ENCODE measurements at places on chromosomes 13 and 19. TPM values are rescaled to one million over a fixed set of nuclear protein-coding genes. Genes with fewer than 3 reads are reported as not detected.

Gene ZNF541
- total RNA-seq = 0.54 TPM

DNA sequence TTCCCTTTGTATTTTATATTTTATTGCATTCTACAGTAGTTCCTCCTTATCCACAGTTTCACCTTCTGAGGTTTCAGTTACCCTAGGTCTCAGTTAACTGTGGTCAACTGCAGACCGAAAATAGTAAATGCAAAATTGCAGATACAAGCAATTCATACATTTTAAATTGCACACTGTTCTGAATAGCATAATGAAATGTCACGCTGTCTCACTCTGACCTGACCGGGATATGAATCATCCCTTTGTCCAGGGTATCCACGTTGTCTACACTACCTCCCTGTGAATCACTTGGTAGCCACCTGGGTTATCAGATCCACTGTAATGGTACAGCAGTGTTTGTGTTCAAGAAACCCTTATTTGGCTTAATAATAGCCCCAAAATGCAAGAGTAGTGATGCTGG, 325.0 kb downstream of the DNAJC15 start:
- no peak overlapping the region for H3K27ac ChIP-seq
- H3K36me3 ChIP-seq = no peaks in the 10 kb centered on the region
- no peaks in the 10 kb centered on the region for H3K27me3 ChIP-seq

- DNase-seq = peak; percentile 27
- H3K4me1 ChIP-seq = no peaks in the 10 kb centered on the region
- H3K27ac ChIP-seq = no peak overlapping the region
- H3K36me3 ChIP-seq = no peaks in the 10 kb centered on the region
- no peak overlapping the region for H3K4me3 ChIP-seq
Observed at GRCh38 chr19:23817519-23817918, 58.8 kb upstream of the ZNF681 start.

Gene DDX39A
- total RNA-seq = 47.6 TPM

- no peaks in the 10 kb centered on the region for H3K27me3 ChIP-seq
- DNase-seq = no peak
- no peaks in the 10 kb centered on the region for H3K36me3 ChIP-seq
- no peak overlapping the region for H3K27ac ChIP-seq
- no peak overlapping the region for H3K4me3 ChIP-seq
Observed at GRCh38 chr13:47459512-47459911, 541.6 kb downstream of the SUCLA2 start.

GRCh38 chr19:1102407-1103131, 1.2 kb upstream of the GPX4 start:
- no peaks in the 10 kb centered on the region for H3K27me3 ChIP-seq
- H3K4me3 ChIP-seq = no peak overlapping the region
- peak overlapping the region; percentile 94 for H3K27ac ChIP-seq

GRCh38 chr13:98348466-98349200, 171.6 kb upstream of the RNF113B start:
- no peak for DNase-seq
- H3K27me3 ChIP-seq = no peaks in the 10 kb centered on the region
- H3K4me1 ChIP-seq = no peaks in the 10 kb centered on the region
- no peaks in the 10 kb centered on the region for H3K36me3 ChIP-seq
- H3K27ac ChIP-seq = no peak overlapping the region

GRCh38 chr19:17436094-17436873, 12.2 kb downstream of the TMEM221 start:
- no peaks in the 10 kb centered on the region for H3K36me3 ChIP-seq
- DNase-seq = peak; percentile 78
- H3K27me3 ChIP-seq = no peaks in the 10 kb centered on the region
- H3K4me3 ChIP-seq = no peak overlapping the region

DNA sequence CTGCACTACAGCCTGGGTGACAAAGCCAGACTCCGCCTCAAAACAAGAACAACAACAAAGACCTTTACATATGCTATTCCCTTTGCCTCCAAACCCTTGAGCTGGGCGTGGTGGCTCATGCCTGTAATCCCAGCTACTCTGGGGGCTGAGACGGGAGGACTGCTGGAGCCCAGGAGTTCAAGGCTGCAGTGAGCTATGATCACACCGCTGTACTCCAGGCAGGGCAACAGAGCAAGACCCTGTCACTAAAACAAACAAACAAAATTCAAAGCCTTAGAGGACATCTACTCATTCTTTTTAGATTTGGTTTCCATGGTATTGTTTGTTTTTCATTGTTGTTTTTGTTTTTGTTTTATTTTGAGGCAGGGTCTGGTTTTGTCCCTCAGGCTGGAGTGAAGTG, 7.8 kb downstream of the ACER1 start:
- H3K4me3 ChIP-seq = no peak overlapping the region
- no peak overlapping the region for H3K27ac ChIP-seq
- H3K36me3 ChIP-seq = no peaks in the 10 kb centered on the region
- no peaks in the 10 kb centered on the region for H3K27me3 ChIP-seq

- H3K4me1 ChIP-seq = no peaks in the 10 kb centered on the region
- no peaks in the 10 kb centered on the region for H3K27me3 ChIP-seq
- DNase-seq = no peak
- H3K4me3 ChIP-seq = no peak overlapping the region
- H3K27ac ChIP-seq = no peak overlapping the region
- no peaks in the 10 kb centered on the region for H3K36me3 ChIP-seq
Observed at GRCh38 chr13:71714802-71715375, 152.1 kb downstream of the DACH1 start.

All from upper lobe of left lung (tissue), 6 donors.